ENCODE measurements at places on chromosomes 7 and 10.

GRCh38 chr7:111787099-111787498 lies 224.8 kb upstream of the IMMP2L start:
- no peak for DNase-seq

DNA sequence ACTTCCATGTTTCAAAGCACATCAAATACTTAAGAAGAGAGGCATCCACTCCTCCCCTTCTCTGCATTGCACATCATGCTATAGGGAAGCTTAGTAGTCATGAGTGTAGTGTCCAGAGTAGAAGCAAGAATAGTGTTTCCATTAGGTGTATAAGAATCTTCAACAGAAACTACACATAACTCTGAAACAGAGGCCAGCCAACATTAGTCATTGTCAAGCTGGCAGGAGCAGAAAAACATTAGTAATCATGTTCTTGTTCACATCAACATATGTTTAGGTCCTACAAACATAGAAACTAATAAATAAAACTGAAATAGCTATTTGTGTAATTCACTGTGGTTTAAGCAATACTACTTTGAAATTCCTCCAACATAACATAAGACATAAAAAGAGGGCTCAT lies 370.2 kb downstream of the PPP1R3A start:
- peak; percentile 29 for DNase-seq

DNA sequence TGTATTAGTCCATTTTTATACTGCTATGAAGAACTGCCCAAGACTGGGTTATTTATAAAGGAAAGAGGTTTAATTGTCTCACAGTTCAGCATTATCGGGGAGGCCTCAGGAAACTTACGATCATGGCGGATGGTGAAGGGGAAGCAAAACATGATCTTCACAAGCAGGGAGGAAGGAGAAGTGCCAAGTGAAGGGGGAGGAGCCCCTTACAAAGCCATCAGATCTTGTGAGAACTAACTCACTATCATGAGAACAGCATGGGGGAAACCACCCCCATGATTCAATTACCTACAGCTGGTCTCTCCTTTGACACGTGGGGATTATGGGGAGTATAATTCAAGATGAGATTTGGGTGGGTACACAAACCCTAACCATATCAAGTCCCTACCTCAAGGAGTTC lies 85.4 kb downstream of the JAZF1 start:
- no peak for DNase-seq

DNA sequence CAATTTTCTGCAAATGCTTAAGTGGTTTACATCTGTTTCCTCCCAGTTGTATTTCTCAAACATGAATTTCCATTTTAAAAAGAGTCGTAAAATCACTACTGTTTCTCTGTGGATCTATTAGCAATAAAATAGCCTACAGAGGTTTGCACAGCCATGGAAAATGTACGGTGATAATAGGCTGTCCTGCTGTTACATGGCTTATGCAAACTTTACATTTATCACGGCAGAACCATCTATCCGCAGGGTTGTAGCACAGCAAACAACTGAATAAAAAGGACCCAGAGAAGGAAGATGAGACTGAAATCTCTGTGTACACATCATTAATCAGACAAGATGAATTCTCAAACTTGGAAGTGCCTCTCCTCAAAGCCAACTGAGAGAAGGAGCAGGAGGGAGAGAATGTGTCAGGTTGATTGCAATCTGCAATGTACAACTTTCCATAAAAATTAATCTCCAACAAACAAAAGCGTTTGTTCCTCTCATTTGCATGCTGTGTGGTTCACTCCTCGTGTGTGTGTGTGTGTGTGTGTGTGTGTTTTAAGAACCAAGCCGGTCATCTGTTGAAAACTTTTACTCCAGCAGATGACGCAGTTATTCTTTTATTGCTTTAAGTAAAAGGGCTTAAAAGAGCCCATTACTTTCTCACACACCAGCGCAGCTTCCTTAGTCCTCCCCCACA lies 279.3 kb downstream of the SKAP2 start:
- peak; percentile 32 for DNase-seq

- DNase-seq: no peak
These were observed 21.8 kb upstream of the EIF5AL1 start for GRCh38 chr10:79490400-79491142.

GRCh38 chr10:83515001-83515400 lies 624.3 kb upstream of the GHITM start:
- no peak for DNase-seq

- DNase-seq: no peak
These were observed 700 bp downstream of the NIPSNAP2 start for GRCh38 chr7:55965100-55965470.

GRCh38 chr10:33279811-33280602 lies 54.5 kb downstream of the NRP1 start:
- no peak for DNase-seq

GRCh38 chr7:77426052-77426404 lies 9.9 kb upstream of the GSAP start:
- DNase-seq: no peak

DNA sequence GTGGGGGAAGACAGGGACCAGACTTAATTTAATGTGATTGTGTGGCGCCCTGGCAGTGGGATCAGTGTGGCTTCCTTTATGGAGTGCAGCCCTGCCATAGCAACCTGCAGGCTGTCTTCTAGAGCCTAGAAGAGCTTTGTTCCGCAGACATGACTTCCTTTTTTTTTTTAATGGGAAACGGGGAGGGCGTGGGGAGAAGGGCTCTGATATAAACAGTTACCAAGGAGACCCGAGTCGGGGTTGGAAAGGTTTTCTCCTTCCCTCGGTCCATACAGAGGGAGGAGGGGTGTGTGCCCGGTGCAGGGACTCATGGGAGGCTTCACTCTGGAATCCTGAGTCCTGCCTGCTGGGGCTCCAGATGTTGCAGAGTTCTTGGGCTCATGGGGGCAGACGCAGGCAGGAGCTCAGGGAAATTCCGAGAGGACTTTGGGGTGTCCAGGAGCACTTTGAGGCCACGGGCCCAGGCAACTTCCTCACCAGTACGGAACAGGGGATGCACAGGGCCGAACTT lies 26.9 kb downstream of the TMEM120A start:
- no peak for DNase-seq

DNA sequence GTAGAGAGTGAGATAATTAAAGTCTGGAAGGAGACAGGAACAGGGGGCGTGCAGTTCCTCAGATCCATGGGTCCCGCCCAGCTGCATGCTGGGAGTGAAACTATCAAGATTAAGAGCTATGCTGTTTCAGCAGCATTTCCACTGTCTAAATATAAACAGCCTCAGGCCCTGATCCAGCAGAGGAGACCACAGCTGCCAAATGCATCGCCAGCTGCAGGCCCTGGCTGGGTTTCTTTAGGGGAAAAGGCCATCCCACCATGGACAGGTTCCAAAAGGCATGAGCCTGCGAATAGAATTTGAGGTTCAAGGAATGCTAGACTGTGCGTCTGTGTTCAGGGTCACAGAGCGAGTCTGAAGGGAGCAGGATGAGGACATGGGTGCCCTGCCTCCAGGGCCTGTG lies 411.4 kb downstream of the PAXIP1 start:
- DNase-seq: no peak

- peak; percentile 62 for DNase-seq
These were observed 14.9 kb upstream of the COL13A1 start for GRCh38 chr10:69786791-69787190.

DNA sequence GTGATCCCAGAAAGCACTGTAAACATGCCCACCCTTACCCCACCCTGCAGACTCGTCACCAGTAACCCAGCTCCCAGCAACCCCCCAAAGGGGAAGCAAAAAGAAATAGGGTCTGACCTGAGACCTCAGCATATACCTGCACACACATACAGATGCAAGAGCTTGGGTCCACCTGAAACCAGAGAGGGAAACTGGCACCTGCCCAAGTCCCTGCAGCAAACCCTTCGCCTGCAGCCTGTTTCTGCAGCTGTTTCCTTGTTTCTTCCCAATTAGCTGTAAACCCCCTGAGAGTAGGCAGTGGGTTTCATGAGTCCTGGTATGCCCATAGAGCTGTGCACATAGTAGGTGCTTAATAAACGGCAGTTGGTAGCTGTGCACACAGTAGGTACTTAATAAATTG lies 140.5 kb downstream of the FGFR2 start:
- DNase-seq: no peak

DNA sequence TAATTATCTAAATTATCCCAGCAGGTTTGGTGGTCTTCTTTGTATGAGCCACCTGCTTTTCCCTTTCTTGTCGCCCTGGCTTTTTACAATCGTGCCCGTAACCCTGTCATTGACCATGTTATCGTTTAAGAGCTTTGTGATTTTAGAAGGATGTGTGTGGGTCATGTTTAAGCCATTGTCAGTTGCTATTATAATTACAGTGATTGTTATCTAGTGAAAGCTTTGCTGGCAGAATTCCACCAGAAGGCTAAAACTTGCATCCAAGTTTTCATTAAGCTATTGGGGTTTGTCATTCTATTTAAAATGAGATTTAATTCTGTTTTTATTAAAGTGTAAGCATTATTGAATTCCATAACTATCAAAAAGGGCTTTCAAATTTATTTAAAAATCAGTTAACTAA lies 354.2 kb upstream of the TMEM229A start:
- DNase-seq: no peak

DNA sequence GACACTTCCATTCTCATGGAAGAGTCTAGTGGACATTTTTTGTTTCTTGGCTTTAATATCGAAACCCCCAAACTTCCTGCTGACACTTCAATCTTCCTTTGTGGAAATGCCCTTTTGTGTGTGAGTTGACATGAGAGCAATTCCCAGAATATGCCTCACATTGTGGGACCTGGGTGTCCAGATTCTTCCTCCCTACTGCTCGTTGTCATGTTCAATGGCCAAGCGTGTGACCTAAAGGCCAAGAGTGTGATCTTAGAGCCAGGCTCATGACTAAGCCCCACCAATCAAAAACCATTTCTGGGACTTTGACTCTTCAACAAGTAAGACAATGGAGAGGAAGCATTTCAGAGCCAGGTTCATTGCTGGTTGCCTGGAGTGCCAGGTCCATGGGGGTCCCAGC lies 52.5 kb upstream of the BMPER start:
- DNase-seq: no peak

GRCh38 chr10:84469470-84469869 lies 141.1 kb downstream of the CCSER2 start:
- peak; percentile 33 for DNase-seq

DNA sequence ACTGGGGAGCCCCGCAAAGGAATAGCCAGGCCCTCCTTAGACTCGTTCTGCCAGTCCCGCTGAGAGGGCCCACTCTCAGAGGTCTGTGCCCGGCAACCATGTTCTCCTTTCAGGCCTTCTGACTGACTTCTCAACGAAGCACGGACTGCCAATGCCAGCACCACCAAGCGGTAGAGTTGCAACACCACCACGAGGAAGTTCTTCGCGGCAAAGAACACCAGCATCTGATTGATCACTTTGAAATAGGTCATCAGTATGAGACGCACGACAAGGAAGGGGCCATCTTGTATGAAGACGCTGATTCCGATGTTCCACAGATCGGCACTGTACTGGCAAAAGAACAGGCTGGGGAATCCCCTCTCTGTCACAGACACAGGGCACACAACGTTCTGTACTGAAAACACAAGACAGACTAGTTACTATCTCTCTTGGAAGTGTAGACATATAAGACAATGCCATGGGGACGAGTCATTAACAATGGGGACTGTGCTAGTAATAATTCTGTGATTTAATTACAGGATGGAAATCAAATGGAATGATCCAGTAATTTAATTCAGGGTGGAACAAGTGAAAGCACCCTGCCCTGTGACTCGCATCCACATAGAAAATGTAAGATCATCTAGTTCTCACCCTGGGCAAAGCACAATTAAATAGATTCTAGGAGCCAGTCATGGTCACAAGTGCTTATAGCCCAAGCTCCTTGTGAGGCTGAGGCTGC lies 42.7 kb downstream of the TMEM26 start:
- peak; percentile 39 for DNase-seq

GRCh38 chr10:3781468-3782145 lies 3.4 kb downstream of the KLF6 start:
- peak; percentile 76 for DNase-seq

DNA sequence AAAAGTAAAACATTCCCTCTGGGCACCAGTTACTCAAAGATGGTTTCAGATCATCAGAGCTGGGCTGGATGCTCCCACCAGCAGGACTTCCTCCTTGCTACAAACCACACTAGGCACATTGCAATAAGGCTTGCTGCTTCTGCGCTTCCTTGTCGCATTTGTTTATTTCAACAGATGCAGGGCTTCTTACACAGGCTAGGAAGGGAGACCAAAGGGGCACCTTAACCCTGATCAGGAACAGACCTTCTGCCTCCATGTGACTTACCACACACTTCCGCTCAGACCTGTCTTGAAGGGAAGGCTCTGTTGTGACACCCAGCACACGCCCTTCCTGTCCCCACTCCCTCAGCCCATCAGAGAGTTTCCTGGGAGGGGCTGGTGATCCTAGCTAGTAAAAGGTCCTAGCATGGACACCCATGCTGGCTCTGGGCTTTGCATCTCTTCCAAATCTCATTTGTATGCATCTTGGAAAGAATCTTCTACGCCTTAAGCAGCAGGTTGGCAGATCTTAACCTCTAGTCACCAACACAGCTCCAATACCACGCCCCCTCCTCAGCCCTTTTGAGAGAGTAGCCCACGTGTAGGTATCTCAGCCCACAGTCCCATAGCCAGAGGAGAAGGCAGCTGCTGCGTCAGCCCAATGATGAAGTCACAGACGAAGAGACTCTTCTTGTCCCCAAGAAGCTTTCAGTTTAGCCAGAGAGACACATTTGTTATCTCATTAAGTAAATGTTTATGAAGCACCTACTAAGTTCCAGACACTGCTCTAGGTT lies 47.1 kb upstream of the SVIL start:
- no peak for DNase-seq

- no peak for DNase-seq
These were observed 82.6 kb upstream of the CHCHD3 start for GRCh38 chr7:133164498-133164897.

DNA sequence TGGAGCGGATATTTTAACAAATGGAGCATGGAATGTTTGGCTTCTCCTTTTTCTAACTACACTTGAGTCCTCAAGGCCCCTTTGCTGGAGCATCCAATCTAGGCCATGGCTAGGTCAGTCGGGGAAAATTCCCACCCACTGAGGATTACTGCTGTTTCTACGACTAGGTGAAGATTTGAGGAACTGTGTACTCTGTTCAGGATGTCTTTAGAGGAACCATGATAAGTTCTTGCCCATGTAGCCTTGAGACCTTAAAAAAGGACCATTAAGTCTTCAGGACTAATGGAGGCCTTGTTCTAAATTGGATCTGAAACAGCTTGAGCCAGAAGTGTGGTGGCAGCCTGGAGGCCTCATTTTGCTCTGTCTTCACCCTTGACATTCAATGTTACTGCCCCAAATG lies 6.2 kb downstream of the AGK start:
- DNase-seq: no peak

- no peak for DNase-seq
These were observed 89.6 kb upstream of the C7orf33 start for GRCh38 chr7:148500978-148501377.

GRCh38 chr10:131973160-131973951 lies 8.4 kb downstream of the BNIP3 start:
- no peak for DNase-seq

- DNase-seq: no peak
These were observed 73.7 kb upstream of the ABCB5 start for GRCh38 chr7:20541608-20542349.

- DNase-seq: peak; percentile 85
These were observed 77.1 kb upstream of the TRIL start for GRCh38 chr7:29035044-29035740.

GRCh38 chr10:83089335-83089734 lies 1050.0 kb upstream of the GHITM start:
- DNase-seq: no peak

All from kidney tubule cell (primary cell).